Upper lobe of left lung (tissue), 6 donors: ENCODE measurements at places on chromosomes 3 and 15.

DNA sequence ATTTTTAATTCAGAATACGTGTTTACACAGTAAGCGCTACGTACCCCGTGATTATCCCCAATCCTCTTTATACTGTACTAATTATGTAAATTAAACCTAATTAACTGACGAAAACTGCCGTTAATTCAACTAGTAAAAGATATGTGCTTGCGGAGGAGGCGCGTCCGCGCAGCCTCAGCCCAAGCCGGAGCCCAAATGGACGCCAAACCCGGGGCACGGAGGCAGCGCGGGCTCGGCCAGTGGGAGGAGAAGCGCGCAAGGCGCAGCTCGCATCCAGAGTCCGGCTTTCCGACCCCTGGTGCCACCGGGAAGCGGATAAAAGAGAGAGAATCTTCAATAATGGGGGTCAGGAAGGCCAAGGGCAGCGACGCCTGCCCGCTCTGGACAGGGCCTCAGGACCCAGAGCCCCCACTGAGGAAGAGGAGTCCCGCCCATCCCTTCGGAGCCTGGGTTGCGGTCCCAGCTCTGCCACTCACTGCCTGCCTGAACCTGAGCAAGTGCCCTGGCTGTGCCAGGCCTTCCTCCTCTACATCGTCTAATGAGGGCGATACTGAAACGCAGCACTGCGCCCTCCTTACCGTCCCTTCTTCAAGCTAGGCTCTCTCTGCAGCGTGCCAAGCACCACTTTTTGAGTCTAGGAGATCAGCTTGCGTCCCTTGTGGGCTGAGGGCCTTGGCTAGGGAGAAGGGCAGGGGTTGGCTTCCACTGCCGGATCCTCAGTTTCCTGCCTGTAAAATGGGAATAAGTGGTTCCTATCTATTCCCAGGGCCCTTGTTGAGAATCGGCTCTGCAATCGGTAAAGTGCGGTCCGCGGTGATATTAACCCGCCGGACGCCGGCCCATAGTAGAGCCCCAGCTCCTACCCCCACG, 5.0 kb upstream of the SKOR1 start:
- DNase-seq = no peak
- no peak overlapping the region for H3K27ac ChIP-seq
- H3K4me1 ChIP-seq = peaks cover 17% of the 10 kb centered on the region
- no peak overlapping the region for H3K4me3 ChIP-seq

DNA sequence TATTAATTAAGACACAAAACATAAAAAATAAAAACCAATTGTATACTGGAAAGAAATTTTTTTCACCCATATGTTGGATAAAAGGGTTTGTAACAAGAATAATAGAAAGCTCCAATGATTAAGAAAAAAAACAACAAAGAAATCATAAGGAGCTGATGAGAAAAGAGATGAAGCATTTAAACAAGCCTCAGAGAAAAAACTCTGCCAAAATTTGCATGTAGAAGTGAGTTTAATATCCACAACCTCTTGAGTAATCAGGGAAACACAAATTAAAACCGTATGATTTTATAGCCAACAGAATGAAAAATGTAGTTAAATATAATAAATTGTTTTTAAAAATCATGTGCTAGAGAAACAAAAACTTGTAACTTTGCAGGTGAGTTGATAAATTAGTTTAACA, 192.9 kb downstream of the BCHE start:
- H3K36me3 ChIP-seq = no peaks in the 10 kb centered on the region
- DNase-seq = no peak
- H3K4me3 ChIP-seq = no peak overlapping the region
- no peak overlapping the region for H3K27ac ChIP-seq
- no peaks in the 10 kb centered on the region for H3K27me3 ChIP-seq

DNA sequence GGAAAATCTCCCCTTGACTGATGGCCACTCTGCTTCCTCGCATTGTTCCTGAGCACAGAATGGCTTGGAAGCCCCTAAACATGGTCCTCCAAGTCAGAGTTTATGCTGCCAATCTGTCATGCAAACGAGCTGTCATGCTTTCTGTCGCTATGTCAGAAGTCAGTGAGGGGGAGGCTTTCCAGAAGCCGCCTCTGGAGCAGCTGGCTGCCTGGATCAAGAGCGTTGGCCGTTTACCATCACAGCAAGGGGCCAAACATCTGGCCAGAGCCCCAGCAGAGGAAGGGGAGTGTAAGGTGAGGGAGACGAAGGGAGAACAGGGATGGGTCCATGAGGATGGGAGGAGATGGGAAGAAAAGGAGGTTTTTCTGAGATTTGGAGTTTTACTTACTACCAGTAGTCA, 372.6 kb upstream of the NR2F2 start:
- H3K27ac ChIP-seq = no peak overlapping the region
- no peaks in the 10 kb centered on the region for H3K36me3 ChIP-seq
- no peaks in the 10 kb centered on the region for H3K27me3 ChIP-seq
- no peak for DNase-seq
- no peaks in the 10 kb centered on the region for H3K4me1 ChIP-seq

- no peaks in the 10 kb centered on the region for H3K4me1 ChIP-seq
- DNase-seq = no peak
- H3K27me3 ChIP-seq = no peaks in the 10 kb centered on the region
- H3K27ac ChIP-seq = no peak overlapping the region
- no peaks in the 10 kb centered on the region for H3K36me3 ChIP-seq
Observed at GRCh38 chr3:171556574-171557145, 96.5 kb upstream of the TNIK start.

- no peaks in the 10 kb centered on the region for H3K27me3 ChIP-seq
- no peak for DNase-seq
- no peak overlapping the region for H3K27ac ChIP-seq
- no peaks in the 10 kb centered on the region for H3K4me1 ChIP-seq
Observed at GRCh38 chr3:56054844-56055243, 413.4 kb downstream of the ERC2 start.

- no peaks in the 10 kb centered on the region for H3K27me3 ChIP-seq
- no peak overlapping the region for H3K4me3 ChIP-seq
- no peak for DNase-seq
- no peaks in the 10 kb centered on the region for H3K4me1 ChIP-seq
- no peak overlapping the region for H3K27ac ChIP-seq
Observed at GRCh38 chr3:151864423-151865101, 8.9 kb upstream of the SUCNR1 start.
